ENCODE measurements at places on chromosomes 3 and 15.

GRCh38 chr15:99324082-99324620, 72.9 kb downstream of the LRRC28 start:
- no peaks in the 10 kb centered on the region for H3K27me3 ChIP-seq
- H3K4me3 ChIP-seq, result peak overlapping the region; percentile 50
- H3K4me1 ChIP-seq, result peaks cover 5% of the 10 kb centered on the region
- H3K27ac ChIP-seq, result peak overlapping the region; percentile 83
- ATAC-seq, result peak; percentile 94
- H3K36me3 ChIP-seq, result no peaks in the 10 kb centered on the region

GRCh38 chr3:42070524-42070923, 20.6 kb upstream of the TRAK1 start:
- no peak overlapping the region for H3K4me3 ChIP-seq
- no peaks in the 10 kb centered on the region for H3K27me3 ChIP-seq
- no peak for ATAC-seq
- H3K36me3 ChIP-seq, result no peaks in the 10 kb centered on the region

DNA sequence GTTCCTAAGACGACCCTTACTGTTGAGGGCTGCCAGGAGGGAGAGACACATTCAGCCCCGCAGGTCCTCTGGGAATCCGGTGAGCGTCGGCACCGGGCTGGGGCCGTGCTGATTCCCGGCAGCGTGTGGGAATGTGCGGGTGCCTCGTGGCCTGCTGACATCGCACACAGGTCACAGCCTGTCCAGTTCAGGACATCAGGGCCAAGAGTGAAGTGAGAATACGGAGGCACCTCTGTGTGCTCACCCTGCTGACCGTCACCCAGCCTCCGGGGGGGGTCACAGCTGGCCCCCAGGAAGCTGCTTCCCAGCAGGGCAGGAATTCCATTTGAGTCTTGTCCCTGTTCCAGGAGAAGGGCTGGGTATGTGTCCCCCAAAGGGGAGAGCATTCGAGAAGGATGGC, 53.6 kb downstream of the PGPEP1L start:
- peak overlapping the region; percentile 57 for H3K4me3 ChIP-seq
- no peak overlapping the region for H3K27ac ChIP-seq
- peaks cover 16% of the 10 kb centered on the region for H3K4me1 ChIP-seq
- ATAC-seq, result no peak

DNA sequence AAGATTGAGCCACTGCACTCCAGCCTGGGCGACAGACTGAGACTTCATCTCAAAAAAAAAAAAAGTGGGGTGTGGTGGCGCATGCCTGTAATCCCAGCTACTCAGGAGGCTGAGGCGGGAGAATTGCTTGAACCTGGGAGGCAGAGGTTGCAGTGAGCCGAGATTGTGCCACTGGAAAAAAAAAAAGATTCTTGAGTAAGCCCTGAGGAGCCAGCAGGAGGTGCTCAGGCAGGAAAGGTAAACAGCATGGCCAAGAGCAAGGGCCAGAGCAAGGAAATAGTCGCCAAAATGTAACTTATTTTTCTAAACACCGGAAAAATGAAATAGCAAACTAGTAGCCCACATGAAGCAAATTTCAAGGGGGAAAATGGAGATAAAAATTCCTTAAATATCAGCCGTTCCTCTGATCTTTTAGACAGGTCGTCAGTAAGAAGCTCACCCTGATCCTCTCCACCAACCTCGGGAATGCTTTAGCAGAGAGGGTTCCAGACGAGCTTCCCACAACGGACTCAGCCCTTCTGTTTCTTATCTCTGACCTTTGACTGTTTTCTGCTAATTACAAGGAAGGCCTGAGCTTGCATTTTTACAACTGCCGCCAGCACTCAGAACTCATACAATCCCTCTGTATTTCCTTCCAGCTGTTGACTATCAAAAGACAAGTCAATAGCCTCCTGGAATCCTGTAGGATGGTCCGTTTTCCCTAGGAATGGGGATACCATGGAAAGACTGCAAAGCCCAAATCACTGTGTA, 45.0 kb upstream of the AKAP13 start:
- H3K4me1 ChIP-seq, result peaks cover 14% of the 10 kb centered on the region
- ATAC-seq, result no peak
- no peak overlapping the region for H3K27ac ChIP-seq
- no peaks in the 10 kb centered on the region for H3K36me3 ChIP-seq
- H3K4me3 ChIP-seq, result no peak overlapping the region

DNA sequence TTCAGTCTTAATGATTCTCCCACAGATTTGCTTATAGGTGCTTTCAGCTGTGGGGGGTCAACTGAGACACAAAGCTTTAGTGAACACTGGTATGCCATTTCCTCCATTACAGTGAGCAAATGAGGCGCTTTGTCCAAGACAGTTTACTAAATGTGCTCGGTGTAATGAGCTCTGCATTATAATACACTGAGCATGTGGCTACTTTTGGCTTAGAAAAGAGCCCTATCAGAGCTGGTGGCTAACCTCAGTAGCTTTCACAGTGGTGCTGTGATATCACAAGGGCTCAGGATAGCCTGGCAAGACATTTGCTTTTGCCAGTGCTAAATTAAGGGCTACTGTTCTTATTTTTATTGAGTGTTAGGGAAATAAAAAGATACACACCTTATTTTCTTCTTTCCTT, 749.7 kb upstream of the ARPP21 start:
- no peaks in the 10 kb centered on the region for H3K36me3 ChIP-seq
- no peak overlapping the region for H3K4me3 ChIP-seq
- H3K4me1 ChIP-seq, result no peaks in the 10 kb centered on the region
- H3K27me3 ChIP-seq, result no peaks in the 10 kb centered on the region
- no peak for ATAC-seq

DNA sequence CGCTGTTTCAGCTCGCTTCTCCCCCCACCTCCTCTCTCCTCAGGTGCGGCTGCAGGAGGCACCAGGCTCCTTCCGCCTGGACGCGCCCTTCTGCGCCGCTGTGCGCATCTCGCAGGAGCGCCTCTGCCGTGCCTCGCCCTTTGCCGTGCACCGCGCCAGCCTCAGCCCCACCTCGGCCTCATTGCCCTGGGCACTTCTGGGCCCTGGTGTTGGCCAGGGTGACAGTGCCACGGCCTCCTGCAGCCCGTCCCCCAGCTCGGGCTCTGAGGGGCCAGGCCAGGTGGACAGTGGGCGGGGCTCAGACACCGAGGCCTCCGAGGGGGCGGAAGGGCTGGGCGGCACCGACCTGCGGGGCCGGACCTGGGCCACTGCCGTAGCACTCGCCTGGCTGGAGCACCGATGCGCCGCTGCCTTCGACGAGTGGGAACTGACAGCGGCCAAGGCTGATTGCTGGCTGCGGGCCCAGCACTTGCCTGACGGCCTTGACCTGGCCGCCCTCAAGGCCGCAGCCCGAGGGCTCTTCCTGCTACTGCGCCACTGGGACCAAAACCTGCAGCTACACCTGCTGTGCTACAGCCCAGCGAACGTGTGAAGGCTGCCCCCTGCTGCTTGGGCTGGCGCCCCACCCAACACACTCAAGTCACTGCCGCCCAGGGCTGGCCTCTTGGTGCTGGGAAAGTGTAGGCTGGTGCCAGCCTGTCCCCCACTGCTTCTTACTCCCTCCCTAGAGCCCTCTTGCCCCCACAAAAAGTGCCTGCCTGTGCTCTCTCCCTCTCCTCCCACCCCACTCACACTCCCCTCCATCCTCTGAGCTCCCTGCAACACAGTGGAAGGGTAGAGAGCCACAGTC, 7.1 kb downstream of the ALG3 start:
- ATAC-seq, result no peak
- H3K27ac ChIP-seq, result no peak overlapping the region
- H3K27me3 ChIP-seq, result no peaks in the 10 kb centered on the region

DNA sequence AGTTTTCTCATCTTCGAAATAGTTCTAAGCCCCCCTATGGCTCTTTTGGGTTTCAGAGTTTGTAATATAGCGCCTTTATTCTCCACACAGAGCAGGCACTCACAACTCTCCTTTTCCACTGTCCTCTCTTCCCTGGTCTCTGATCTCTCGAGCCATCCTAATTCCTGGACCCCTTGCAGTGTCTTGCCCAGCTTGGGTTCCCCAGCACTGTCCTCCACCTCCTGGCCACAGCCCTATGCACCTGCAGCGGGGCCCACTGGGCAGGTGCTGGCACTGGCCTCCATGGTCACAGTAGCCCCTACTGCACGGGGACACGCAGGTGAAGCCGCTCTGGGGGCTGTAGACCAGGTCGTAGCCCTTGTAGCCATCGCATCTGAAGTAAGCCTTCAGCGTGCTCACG, 27.9 kb downstream of the MUC20 start:
- H3K4me3 ChIP-seq, result peak overlapping the region; percentile 27
- H3K4me1 ChIP-seq, result peaks cover 15% of the 10 kb centered on the region
- no peak overlapping the region for H3K27ac ChIP-seq
- no peaks in the 10 kb centered on the region for H3K27me3 ChIP-seq
- no peak for ATAC-seq

- H3K27ac ChIP-seq, result peak overlapping the region; percentile 60
- peak overlapping the region; percentile 45 for H3K4me3 ChIP-seq
- H3K36me3 ChIP-seq, result peaks cover 4% of the 10 kb centered on the region
Measured at GRCh38 chr3:71149959-71150954, 433.3 kb downstream of the FOXP1 start.

- peak overlapping the region; percentile 82 for H3K4me3 ChIP-seq
- H3K4me1 ChIP-seq, result no peaks in the 10 kb centered on the region
- H3K36me3 ChIP-seq, result no peaks in the 10 kb centered on the region
- no peak overlapping the region for H3K27ac ChIP-seq
Measured at GRCh38 chr3:119033393-119034255, 1.0 kb downstream of the IGSF11 start.

DNA sequence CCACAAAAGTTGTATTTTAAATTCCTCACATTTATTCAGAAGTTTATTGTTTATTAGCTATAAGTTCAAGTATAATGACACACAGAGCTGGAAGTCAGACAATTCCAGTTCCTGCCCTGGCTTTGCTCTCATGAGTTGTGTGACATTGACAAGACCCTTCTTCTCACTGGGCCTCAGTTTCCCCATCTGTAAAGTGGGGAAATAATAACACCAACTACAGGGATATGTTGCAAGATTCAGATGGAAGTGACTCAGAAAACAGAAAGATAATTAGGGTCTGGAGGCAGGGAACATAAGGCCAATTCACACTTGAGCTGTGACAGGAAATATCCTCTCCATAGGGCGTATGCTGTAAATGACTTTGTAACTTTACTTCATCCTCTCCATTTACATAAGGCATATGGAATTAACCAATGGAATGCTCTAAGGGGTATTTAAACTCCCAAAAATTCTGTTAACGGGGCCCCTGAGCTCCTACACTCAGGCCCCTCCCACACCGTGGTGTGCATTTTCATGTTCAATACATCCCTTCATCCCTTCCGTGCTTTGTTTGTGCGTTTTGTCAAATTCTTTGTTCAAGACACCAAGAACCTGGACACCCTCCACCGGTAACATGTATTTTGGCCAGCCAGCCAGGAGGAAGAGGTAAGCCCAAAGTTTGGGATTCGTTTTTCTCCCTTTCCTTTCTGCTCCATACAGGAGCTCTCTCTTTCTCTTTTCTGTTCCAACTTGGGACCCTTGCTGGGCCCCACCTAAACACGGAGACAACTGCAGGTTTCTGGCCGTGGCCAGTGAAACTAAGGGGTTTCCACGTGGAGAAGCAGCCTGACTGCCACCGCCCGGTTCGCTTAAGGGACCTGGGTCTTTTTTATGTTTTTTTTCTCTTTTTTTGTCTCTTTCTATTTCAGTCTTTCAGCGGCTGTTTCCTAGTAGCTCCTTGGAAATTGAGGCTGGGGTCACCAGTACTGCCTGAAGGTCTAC, 16.9 kb downstream of the CYP11A1 start:
- H3K4me3 ChIP-seq, result no peak overlapping the region
- H3K27me3 ChIP-seq, result peaks cover 16% of the 10 kb centered on the region
- ATAC-seq, result no peak
- no peaks in the 10 kb centered on the region for H3K36me3 ChIP-seq

DNA sequence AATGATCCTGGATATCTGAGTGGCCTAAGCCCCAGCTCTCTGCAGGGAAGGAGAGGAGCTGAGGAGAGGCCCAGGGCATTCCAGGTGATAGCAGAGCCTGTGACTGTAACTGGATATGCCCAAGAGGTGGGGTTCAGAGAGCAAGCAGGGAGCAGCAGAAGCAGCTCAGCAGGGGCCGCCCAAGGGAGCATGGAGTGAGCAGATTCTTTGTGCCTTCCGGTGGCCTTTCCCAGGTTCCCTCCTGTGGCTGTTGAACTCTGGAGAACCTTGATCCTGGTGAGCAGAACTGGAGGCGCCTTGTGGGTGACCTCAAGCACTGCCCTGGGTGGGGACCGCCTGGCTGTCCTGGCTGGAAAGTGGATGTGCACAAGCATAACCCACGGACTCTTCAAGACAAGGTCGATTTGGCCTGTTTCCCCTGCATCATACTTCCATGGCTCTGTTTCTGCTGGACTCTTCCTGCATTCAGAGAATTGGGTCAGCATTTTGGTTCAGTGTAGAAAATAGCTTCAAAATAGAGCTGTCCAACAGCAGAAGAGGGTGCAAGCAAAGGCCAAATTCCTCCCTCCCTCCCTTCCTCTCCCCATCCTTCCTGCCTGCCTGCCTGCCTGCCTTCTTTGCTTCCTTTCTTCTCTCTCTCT, 76.1 kb downstream of the ARNT2 start:
- no peak overlapping the region for H3K27ac ChIP-seq
- no peaks in the 10 kb centered on the region for H3K36me3 ChIP-seq
- ATAC-seq, result no peak
- no peak overlapping the region for H3K4me3 ChIP-seq

DNA sequence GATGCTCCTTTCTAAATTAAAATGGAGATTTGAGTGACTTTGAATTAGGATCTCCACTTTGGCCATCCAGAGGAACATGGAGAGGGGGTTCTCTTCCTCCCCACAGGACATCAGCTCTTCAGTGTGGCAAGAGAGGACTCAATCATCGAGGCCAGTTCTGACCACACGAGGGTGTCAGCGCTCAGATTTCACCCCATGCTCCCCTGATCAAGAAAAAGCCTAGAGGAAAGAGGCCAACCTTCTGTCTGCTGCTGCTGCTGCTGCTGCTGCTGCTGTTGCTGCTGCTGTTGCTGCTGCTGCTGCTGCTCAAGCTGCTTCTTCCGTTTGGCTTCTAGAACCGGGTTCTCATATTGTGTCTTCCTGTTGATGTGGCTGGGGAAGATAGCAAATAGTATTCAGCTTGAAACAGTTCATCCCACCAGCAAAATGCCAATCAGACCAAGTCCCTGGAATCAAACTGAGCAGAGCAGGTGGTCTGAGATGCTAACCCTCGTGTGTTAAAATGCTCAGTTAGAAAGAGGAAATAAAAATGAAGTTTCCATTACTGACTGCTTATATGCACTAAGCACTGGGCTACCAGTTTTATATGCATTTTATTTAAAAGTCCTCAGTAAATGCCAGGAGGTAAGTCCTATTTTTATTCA, 599.0 kb downstream of the MAGI1 start:
- H3K27ac ChIP-seq, result no peak overlapping the region
- no peaks in the 10 kb centered on the region for H3K4me1 ChIP-seq
- ATAC-seq, result no peak
- H3K4me3 ChIP-seq, result no peak overlapping the region
- H3K36me3 ChIP-seq, result no peaks in the 10 kb centered on the region
- H3K27me3 ChIP-seq, result no peaks in the 10 kb centered on the region

- no peaks in the 10 kb centered on the region for H3K27me3 ChIP-seq
- H3K4me1 ChIP-seq, result peaks cover 22% of the 10 kb centered on the region
- peaks cover 48% of the 10 kb centered on the region for H3K36me3 ChIP-seq
Measured at GRCh38 chr15:41333026-41333562, 413 bp downstream of the NUSAP1 start.

GRCh38 chr3:18825665-18826064, 322.6 kb upstream of the KCNH8 start:
- peak; percentile 77 for ATAC-seq
- peaks cover 8% of the 10 kb centered on the region for H3K27me3 ChIP-seq
- H3K36me3 ChIP-seq, result no peaks in the 10 kb centered on the region
- no peaks in the 10 kb centered on the region for H3K4me1 ChIP-seq
- H3K27ac ChIP-seq, result no peak overlapping the region

- no peak overlapping the region for H3K4me3 ChIP-seq
- H3K36me3 ChIP-seq, result no peaks in the 10 kb centered on the region
- no peak for ATAC-seq
- H3K27me3 ChIP-seq, result no peaks in the 10 kb centered on the region
Measured at GRCh38 chr3:87047852-87048251, 56.9 kb upstream of the VGLL3 start.
